Caco-2 (cell line): ENCODE measurements at places on chromosomes 7 and 10.

GRCh38 chr7:20114468-20114867 lies 102.7 kb downstream of the MACC1 start:
- DNase-seq: no peak

GRCh38 chr7:106964466-106964865 lies 80.0 kb upstream of the PRKAR2B start:
- DNase-seq: no peak

DNA sequence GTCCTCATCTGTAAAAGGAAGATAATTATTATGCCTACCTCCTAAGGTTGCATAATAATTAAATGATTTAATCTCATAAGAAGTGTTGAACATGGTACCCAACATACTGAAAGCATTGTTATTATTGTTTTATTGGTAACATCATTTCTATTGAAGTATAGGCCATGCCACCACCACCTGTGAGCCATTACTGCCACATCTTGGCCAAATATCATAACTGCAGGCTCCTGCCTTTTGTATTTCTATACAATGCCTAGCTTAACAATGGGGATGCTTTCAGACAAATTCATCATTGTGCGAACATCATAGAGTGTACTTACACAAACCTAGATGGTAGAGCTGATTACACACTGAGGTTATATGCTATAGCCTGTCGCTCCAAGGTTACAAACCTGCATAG lies 61.1 kb upstream of the NPSR1 start:
- no peak for DNase-seq

GRCh38 chr7:31882187-31882586 lies 188.0 kb downstream of the PDE1C start:
- no peak for DNase-seq

- no peak for DNase-seq
Measured at GRCh38 chr7:83655951-83656556, 7.1 kb upstream of the SEMA3E start.

DNA sequence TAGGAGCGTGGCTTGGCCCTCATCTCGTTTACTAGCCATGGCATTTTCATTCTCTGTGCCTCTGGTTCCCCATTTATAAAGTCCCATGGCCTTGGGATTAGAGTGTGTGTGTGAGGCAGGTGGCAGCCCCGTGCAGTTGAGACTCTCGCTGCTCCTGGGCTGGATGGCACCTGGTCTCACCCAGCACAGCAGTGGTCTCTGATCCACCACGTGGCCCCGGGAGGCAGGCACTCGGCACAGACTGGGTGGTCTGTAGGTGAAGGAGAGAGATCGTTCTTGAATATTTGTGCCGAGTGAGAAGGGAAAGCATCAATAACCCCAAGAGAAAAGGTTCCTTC lies 50.4 kb downstream of the CALML3 start:
- DNase-seq: no peak

- DNase-seq: no peak
Measured at GRCh38 chr7:37349979-37350590, 98.6 kb downstream of the ELMO1 start.

DNA sequence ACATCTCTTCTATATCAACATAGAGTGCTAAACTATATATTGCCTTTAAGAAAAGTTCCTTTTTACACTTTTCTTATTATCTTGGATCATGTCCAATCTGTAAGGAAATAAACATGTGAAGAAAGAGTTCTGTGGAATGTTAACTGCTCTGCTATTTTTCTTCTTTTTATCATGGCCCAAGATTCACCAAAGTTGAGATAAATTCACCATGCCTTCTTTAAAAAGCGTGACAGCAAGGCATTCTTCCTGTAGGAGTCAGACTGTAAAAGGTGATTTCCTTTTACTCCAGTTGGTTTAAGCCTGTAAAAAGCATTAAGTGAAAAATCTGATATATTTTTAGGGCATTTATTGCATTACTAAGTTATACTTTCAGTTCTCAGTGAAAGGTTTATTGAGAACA lies 165.7 kb upstream of the FZD1 start:
- DNase-seq: no peak

- no peak for DNase-seq
Measured at GRCh38 chr7:149070372-149071125, 20.0 kb downstream of the ZNF786 start.

DNA sequence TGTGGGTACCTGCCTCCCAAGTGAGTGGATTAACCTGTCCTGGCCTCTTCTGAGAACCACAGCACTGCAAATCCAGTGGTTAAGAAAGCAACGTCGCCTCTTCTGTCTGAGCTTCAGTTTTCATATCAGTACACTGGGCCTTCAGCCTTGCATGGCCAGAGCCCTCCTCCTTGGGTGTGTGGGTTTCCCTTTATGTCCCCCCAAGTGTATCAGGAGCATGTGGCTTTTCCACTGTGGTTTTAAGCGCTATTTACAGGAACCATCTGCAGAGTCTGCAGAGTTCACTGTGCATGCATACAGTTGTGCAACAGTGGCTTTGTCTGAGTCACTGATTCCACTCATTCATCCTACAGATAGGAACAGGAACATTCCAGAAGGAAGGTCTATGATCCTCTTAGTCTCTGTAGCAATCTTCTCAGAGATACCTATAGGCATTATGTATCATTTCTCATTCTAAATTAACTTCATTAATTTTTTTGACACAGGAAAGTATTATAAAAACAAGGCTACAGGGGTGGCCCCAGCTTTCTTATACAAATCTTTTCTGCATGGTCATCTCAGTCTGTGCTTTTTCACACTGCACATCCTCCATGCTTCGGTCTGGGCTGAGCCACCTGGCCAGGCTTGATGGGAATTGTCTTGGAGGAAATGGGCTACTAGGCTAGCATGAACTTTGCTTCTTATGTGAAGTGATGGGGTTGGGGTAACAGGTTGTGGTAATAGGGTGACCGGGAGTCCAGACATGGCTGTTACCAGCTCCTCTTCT lies 17.1 kb downstream of the MBL2 start:
- DNase-seq: peak; percentile 54

- DNase-seq: no peak
Measured at GRCh38 chr10:22727663-22728062, 13.3 kb upstream of the PIP4K2A start.

GRCh38 chr7:69703099-69703498 lies 104.8 kb downstream of the AUTS2 start:
- DNase-seq: no peak

DNA sequence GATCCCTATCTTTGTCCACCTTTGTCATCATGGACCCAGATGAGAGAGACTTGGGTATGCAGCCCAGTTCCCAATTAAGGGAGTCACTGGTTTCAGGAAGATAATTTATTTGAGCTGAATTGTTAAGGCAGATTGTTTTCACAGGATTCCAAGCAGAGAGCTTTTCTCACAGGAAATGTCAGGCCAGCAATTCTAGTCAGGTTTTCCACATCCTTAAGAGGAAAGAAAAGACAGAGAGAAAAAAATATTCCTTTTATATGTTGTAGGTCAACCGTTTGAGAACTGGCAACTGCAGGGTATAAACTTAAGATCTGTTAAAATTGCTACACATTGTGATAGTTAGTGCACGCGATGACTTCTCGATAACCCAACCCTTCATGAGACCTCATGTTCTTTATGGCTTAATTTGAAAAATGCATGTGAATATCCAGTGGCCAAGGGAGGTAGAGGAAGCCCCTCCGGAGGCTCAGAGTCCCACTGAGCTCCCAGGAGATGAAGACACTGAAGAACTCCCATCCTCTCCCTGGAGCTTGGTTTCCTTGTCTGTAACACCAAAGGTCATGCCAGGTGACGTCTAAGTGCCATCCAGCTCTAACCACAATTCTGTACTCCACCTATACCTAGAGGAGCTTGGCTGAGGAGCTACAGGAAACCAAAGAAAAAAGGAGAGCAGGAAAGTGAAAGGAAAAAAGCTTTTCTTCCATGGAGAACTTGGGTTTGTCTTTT lies 45.6 kb downstream of the MINDY4 start:
- DNase-seq: no peak

- no peak for DNase-seq
Measured at GRCh38 chr10:52390388-52390787, 76.3 kb downstream of the DKK1 start.

DNA sequence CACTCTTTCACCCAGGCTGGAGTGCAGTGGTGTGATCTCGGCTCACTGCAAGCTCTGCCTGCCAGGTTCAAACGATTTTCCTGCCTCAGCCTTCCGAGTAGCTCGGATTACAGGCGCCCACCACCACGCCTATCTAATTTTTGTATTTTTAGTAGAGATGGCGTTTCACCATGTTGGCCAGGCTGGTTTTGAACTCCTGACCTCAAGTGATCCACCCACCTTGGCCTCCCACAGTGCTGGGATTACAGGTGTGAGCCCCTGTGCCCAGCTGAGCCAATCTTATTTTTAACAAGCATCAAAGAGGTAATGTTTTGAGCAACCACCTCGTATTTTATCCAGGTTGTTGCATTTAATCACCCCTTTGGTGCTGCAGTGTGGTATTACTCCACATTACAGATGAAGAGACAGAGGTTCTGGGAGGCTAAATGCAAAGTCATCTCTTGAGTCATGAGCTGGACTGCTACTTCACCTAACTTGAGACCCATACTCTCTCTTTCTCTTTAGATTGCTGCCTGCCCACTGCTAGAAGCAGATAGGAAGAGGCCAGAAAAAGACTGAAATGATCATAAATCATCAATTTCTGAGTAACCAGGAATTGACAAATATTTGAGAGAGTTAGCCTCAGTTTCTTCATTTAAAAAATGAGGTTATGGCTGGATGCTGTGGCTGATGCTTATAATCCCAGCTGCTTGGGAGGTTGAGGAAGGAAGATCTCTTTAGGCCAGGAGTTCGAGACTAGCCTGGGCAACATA lies 116.2 kb downstream of the CAMK1D start:
- no peak for DNase-seq

- DNase-seq: no peak
Measured at GRCh38 chr10:21421016-21421415, 104.5 kb downstream of the SKIDA1 start.

DNA sequence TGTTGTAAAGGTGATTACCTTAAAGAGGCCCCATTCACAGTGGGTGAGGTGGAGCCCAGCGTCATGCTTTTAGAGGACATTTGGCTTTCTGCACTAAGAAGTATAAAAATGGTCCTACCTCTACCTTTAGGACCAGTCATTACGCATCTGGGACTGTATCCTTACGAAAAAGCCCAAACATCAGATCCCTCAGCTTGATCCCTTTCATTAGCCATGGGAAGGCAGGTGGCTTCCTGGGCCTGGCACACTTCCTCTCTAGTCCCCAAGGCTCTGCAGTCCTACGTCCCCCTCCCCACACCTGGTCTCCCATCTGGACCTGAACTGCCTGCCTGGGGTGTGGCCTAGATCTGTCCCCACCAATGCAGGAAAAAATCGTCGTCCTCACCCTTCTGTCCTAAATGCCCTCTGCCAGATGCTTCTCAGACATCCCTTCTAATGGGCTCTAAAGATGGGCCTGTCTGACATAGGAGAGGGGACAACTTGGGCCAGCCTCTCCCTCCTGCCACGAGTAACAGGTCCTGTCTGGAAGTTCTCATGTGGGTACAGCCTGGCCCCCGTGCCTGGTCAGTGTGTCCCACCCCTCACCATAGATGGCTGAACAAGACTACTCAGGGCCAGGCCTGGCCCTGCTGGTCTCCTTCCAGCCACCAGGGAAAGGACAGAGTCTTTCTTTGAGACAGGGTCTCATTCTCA lies 11.8 kb upstream of the SLC18A3 start:
- peak; percentile 23 for DNase-seq

DNA sequence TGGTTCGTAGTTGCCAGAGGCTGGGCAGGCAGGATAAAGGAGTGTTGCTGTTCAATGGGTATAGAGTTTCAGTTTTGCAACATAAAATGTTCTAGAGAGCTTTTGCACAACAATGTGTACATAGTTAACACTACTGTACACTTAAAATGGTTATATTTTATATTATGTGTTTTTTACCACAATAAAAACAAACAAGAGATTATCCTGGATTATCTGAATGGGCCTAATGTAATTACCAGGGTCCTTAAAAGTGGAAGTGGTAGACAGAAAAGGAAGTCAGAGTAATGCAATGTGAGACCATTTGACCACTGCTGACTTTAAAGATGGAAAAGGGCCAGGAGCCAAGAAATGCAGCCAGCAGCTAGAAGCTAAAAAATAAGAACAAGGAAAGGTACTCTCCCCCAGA lies 159.7 kb downstream of the SGMS1 start:
- DNase-seq: no peak

DNA sequence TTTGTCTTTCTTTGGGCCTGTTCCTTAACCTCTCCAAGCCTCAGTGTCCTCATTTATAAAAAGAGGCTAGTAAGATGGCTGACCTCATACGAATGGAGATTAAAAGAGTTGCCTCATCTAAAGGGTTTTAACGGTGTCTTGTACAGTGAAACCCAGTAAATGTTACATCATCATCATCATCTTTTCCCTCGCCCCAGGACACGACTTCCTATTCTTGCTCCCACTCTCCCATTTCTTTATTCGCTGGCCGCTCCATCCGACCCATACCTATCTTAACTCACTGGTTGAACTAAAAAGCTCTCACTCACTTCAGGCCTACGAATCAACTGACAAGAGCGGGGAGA lies 554 bp downstream of the FRA10AC1 start:
- no peak for DNase-seq

GRCh38 chr10:71205468-71205867 lies 6.9 kb upstream of the UNC5B start:
- DNase-seq: no peak

GRCh38 chr10:24891823-24892222 lies 60.6 kb downstream of the PRTFDC1 start:
- no peak for DNase-seq

GRCh38 chr10:86165666-86166065 lies 200.9 kb downstream of the GRID1 start:
- DNase-seq: no peak

DNA sequence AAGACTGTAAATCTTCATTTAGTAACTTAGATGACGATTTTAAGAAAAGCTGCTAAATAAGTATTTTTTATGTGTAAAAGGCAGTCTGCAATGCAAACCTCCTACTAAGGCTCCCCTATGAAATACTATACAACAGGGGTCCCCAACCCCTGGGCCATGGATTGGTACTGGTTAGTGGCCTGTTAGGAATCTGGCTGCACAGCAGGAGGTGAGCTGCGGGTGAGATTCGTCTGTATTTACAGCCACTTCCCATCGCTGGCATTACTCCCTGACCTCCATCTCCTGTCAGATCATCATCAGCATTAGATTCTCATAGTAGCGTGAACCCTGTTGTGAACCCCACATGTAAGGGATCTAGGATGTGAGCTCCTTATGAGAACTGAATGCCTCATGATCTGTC lies 580.4 kb downstream of the MAGI2 start:
- DNase-seq: no peak

- DNase-seq: no peak
Measured at GRCh38 chr7:82032901-82033300, 263.1 kb upstream of the HGF start.

DNA sequence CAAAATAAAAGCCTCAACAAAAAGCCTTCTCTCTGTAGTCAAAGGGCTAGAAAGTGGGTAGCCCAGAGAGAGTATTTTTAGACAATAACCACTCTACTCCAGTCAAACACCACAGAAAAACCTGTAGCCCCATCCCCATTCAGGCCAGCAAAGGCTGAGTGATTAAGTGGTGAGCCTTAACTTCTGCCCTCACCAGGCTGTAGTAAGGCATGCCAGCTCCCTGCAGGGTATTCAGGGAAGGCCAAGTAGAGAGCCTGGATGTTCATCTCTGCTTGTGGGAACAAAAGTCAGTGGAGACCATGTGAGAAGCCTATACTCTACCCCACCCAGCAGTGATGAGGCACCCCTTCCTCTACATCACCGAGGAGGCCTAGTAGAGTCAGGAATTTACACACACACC lies 51.2 kb downstream of the HIF1AN start:
- no peak for DNase-seq
